CD4-positive, CD25-positive, alpha-beta regulatory T cell (primary cell): ENCODE measurements at places on chromosomes 11 and 22. TPM values are rescaled to one million over a fixed set of nuclear protein-coding genes. Genes with fewer than 3 reads are reported as not detected.

The TEX54 gene
- total RNA-seq, result not detected

DNA sequence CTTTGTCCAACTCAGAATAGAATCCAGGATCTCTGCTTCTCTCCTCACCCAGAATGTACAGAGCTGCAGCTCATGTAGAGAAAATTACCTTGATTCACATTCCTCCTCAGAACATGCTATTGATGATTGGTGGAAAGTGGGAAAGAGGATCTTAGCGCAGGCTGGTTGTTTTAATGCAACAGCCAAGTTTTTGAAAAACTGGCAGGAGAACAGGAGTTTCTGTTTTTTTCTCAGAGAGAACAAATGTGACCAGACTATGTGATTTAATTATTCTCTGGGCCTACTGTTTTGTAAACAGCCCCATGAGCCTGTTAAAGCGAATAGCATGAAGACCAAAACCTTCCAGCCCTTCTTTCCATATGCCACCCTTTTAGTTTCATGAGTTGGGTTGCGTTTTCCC lies 19.1 kb upstream of the IL18BP start:
- DNase-seq, result no peak

DNA sequence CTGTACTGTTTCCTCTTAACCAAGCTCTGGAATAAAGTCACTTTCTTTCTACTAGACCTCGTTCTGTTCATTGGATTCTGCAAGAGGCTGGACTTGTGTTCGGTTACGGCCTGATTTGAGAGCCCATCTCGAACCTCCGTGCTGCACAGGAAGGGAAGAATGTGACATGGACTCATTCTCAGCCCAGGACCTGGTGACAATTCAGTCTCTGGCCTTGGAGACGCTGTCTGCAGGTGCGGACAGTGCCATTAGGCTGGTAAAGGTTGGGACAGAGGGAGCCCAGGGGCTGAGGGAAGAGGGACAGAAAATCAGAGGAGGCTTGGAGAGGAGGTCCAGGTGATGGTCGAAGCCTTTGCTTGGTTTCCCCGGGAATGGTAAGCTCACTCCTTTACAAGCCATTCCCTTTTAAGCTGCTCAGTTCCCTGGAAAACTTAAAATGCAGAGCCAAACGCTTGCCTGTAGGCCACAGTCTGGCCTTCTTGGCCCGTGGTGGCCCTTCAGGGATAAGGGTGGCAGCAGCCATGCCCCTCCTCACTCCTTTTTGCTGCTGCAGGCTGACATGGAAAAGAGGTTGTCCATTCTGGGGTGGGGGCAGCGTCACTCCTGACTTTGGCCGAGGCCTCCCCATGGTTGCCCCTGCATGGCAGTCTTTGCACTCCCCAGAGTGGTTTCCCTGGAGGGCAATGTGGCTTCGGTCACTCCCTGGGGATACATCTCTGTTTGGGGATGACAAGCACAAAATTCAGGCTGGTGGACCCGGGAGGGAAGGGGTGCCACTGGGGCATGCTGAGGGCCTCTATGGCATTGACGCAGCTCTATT lies 52.3 kb downstream of the SHISAL1 start:
- no peak for DNase-seq

DNA sequence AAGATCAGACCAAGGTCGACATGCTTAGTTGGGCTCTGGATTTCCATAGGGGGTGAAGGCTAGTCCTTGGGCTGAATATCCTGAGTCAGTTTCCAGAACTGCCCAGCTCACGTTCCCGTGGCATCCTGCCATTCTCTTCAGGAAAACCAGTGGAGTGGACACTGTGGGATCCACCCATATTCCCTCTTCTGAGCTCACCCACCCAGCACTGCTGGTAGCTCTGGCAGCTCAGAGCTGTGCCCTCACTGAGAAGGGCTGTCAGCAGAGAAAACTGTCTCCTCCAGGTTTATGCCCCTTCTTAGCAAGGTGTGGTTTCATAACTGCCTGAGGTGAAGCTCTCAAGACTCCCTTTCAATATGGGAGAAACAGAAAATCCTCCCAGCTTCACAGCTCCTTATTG lies 111.7 kb downstream of the GGTLC2 start:
- no peak for DNase-seq

DNA sequence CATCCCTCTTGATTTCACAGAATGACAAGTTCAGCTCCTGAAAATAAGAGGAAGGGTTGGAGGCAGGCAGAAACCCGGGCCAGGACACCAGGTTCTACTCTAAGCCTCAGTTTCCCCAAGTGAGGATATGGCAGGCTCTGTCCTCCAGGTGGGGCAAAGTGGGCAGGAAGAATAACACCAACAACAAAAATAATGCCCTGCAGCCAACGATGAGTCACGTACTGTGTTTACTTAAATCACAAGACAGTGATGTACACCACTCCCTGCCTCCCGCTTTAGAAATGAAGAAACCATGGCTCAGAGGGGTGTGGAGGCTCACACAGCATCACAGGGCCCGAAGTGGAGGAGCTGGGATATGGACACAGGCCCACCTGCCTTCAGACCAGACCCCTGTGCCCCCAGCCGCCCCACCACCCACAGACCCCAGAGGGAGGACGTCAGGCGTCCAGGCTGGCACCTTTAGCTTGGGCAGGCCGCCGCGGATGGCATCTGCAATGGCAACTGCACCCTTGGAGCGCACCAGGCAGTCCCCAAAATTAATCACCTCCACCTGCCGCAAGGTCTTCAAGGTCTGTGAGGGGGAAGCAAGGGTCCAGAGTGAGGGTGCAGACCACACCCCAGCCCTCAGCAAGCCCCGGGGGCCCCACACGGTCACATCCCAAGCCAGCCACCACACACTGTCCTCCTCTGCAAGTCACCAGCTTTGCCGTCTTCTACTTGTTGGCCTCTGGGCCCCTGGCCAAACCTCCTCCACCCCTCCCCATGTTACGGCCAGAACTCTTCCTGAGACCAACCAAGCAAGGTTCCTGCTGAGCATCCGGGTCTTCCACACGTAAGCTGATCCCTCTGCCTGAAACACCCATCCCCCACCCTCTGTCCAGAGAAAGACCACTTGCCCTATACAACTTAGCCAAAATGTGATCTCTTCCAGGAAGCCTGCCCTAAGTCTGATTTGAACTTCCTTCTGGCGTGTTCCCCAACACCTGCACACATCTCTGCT lies 15.8 kb upstream of the CHADL start:
- DNase-seq, result no peak

DNA sequence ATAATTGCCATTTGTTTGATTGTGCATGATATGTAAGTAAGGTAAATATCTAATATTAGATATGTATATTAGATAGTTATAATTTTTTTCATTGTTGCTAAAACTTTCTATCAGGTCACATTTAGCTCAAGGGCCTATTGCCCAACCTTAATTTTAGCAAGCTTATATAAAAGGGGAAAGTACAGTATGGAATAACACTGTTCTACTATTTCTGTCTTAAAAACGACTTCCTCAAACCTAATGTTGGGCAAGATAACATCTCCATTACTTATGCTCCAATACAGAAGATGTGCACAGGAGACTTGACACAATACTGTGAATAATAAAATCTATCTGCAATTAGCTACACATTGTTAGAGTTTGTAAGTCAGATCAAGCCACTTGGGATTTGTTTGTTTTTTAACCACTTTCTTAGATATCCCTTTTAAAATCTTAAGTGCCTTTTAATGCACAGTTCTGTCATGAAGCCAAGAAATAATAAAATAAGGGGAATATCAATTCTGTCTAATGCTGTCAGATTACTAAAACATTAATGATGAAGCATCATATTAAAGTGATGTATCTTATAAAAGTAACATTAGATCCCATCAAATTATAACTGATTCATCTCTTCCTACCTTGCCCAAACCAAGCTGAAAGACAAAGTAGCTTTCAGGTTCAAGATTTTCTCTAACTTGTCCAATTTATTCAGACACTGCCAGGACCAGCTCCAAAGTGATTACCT lies 98.1 kb downstream of the SIK3 start:
- no peak for DNase-seq

DNA sequence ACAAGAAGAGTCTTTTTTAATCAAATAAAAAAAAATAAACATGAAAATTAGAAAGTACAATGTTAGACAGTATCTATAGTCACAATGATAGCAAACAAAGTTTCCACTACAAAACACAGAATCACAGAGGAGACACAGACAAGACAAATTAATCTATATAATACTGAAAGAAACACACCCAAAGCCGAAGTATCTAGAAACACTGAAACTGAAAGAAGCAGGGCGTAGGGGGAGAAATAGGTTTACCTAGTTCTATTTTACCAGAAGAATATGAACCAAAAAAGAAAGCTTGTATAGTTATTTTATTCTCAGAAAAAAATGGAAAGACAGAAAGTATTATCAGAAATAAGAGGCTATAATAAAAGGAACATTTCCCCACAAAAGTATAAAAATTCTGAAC lies 27.1 kb upstream of the NUP50 start:
- DNase-seq, result no peak

The RFPL2 gene
- total RNA-seq, result 1.5 TPM

The OR6A2 gene
- total RNA-seq, result not detected

DNA sequence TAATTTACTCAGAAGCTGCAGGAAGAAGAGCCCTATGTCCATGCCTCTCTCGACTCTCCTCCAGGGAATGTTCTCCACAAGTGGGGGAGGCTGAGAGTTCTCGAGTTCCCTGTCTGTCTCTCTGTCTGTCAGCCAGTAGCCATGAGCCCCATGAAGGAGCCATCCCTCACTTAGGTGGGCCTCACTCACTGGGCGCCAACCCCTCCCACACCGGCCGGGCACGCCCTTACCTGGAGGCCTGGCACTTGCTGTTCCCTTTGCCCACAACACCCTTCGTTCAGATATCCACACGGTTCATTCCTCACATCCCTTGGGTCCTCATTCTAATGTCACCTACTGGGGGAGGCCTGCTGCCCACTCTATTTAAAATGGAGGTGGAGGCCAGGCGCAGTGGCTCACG lies 14.2 kb upstream of the IL10RA start:
- DNase-seq, result no peak

The OR8D1 gene
- not detected for total RNA-seq

- no peak for DNase-seq
Measured at GRCh38 chr11:8717544-8717875, 34.9 kb downstream of the RPL27A start.

DNA sequence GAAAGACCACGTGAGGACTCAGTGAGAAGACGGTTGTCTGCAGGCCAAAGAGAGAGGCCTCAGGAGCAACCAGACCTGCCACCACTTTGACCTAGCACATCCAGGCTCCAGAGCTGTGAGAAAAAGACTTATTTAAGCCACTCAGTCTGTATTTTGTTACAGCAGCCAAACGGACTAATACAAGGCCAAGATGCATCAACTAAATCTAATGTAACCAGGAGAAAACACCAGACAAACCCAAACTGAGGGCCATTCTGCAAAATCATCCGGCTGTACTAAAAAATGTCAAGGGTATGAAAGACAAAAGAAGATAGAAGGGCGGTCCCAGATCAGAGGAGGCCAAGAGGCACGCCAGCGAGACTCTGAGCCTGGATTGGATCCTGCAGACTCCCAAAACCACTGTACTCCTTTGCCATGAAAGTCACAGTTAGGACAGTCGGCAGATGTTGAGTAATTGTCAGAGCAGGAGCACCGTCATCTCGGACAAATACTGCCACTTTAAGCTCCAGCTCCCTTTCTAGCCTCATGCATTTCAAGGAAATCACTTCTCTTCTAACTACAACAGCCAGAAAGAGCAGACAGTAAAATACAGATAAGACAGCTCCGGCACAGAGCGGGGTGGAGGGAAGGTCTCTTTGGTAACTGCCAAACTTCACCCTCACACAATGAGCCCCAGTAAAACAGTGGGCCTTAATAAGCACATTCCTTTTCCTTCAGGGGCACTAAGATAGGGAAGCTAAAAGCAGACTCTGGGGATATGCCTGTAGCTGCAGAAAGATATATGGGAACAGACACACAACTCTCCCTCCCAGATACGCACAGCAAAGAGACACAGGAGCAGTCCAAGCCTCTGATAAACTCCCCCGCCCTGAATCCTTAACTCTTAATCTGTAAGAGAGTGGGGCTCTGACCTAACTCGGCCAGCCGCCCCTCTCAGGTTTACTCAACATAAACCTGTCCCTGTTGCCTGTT lies 3.5 kb upstream of the ZP1 start:
- no peak for DNase-seq

- no peak for DNase-seq
Measured at GRCh38 chr22:33722816-33723215, 197.5 kb downstream of the LARGE1 start.

DNA sequence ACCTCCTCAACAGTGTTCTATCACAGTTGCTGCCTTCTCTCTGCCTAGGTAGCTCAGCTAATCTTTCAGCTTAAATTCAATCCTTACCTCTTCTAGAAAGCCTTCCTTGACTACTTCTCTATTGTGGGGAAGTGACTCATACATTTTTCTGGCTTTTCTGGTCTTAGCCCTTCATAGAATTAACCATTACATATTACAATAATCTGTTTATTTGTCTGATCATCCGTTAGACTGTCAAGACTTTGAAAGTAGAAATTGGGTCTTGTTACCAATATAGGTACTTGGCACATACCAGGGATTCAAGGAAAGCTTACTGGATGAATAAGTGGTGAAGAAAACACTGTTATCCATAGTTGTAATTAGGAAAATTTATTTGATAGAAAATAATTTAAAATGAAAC lies 89.6 kb downstream of the FANCF start:
- DNase-seq, result no peak

- DNase-seq, result no peak
Measured at GRCh38 chr22:44623771-44624510, 78.1 kb upstream of the PRR5 start.

The SDHD gene
- total RNA-seq, result 37.0 TPM

The USH1C gene
- not detected for total RNA-seq

GRCh38 chr11:118921121-118921928 lies 4.4 kb downstream of the BCL9L start:
- peak; percentile 45 for DNase-seq

DNA sequence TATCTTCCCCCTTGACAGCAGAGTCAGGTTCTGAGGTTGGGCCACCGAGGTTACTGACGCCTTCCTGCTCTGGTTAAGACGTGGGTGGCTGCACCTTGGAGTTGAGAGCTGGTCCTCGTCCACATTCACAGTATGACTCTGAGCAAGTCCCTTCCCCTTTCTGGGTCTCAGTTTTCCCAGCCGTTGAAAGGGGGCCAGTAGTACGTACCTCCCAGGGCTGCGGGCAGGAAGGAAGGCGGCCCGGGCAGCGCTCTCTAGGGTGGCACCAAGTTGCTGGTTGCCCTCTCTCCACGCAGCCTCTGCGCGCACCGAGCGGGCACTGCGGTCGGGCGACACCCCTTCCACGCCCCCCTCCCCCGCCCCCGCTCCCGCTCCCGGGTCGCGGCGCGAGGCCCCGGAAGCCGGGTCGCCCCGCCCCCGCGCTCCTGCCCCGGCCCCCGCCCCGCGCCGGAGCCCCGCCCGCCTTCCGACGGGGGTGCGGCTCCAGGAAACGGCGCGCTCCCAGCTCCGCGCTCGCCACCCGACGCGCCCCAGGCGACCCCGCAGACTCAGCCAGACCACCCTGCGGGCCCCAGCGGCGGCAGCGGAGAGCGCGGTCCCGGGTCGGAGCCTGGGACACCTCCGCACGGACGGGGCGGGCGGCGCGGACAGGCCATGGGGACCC lies at the start of gene EHBP1L1:
EHBP1L1 (plus strand) TSS at position 486 of the 664 bp plus-strand sequence. CDS start 250 bp downstream, outside the sequence.
- DNase-seq, result peak; percentile 70

GRCh38 chr11:7671347-7672215 lies 1.7 kb downstream of the CYB5R2 start:
- DNase-seq, result no peak

- DNase-seq, result no peak
Measured at GRCh38 chr22:44730490-44731356, 21.7 kb upstream of the ARHGAP8 start.

GRCh38 chr11:44861849-44862557 lies 88.7 kb downstream of the TP53I11 start:
- DNase-seq, result peak; percentile 18
